Renal cortex interstitium (tissue), 15 donors: ENCODE measurements at places on chromosomes 3 and 15. TPM values are rescaled to one million over a fixed set of nuclear protein-coding genes. Genes with fewer than 3 reads are reported as not detected.
A peak's percentile ranks its signal among the peaks of the same experiment; 100 is the strongest.

- DNase-seq: no peak
Measured at GRCh38 chr3:100899440-100900091, 93.7 kb downstream of the ABI3BP start.

DNA sequence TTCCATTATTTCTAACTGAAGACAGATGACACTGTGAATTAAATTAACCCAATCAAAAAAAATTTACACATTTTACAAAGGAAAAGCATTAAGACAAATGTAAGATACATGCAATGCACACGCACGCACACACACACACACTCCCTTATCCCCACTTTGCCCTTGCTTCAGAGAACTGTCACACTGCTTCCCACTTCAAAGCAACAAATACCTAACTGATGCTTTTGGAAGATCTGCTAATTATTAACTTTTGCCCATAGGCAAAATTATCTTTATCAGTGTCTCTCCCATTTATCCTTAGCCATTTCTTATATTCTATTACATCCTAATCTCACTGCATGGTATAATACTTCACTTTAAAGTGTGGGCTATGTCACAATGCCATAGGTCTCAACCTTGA lies 60.3 kb downstream of the SETD2 start:
- DNase-seq: no peak

DNA sequence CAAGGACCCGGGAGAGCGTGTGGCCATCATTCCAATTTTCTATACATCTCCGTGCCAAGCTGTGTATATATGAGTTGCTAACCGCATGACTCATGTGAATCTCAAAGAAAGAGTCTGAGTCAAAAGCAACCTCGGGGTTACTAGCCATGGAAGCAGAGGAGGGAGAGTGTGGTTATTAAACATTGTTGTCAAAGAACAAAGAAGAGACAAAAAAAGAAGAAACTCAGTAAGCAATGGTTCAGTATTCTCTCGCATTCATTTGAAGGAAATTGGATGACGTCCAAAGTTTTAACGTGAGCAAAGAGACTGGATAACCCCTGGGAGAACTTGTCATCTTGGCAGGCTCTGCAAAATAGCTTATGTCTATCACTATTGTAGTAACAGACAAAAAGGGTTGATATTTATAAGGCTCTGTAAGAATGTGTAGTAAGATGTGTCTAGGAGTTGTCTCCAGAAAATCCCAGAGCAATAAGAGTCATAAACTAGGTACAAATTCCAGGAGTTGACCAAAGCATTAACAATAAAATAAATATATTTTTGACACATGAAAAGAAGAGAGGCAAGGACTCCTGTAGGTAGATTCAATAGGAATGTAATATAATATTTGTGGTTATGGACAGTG lies 52.8 kb upstream of the GRM7 start:
- no peak for DNase-seq

Gene IQGAP1
- polyA plus RNA-seq: 171 TPM

- DNase-seq: no peak
Measured at GRCh38 chr3:1072041-1072440, 20.8 kb upstream of the CNTN6 start.

DNA sequence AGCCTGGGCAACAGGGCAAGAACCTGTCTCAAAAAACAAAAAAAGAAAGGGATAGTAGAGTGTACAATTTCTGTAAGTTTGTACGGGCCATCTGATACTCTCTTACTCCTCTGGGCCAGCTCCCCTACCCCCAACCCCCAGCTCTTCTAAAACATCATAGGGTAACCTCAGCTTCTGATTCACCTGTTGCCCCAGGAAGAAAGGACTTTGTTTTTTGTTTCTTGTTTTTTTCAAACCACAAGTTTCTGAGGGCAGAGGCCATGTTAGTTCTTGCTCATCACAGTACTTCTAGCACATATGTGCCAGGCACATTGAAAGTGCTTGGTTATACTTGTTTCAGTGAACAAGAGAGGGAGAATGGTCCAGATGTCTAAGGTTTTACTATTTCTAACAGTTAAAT lies 20.2 kb downstream of the ATOSA start:
- no peak for DNase-seq

Gene ARHGEF26
- 15.1 TPM for polyA plus RNA-seq

GRCh38 chr3:99570061-99570460 lies 68.3 kb upstream of the COL8A1 start:
- DNase-seq: no peak

DNA sequence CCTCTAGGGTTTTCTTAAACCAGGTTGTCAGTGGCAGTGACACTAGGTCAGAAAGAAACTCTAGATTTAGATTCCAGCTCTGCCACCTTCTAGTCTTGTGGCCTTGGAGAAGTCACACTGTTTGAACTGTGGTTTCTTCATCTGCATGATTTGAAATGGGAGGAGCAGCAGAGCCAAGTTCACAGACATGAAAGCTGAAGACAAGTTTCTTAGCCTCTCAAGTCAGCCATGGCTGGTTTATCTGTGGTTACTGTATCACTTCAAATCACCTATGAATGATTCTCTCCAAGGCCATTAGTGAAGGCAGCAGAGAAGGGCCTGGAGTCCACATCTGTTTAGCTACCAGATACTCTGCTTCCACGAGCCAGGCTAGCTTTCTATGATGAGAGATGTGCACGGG lies 15.6 kb downstream of the CLEC3B start:
- no peak for DNase-seq

- peak; percentile 51 for DNase-seq
Measured at GRCh38 chr15:62782071-62782841, 260.3 kb upstream of the TPM1 start.

GRCh38 chr3:25182794-25183193 lies 245.3 kb upstream of the RARB start:
- no peak for DNase-seq

GRCh38 chr3:122572940-122573412 lies 4.5 kb upstream of the PARP15 start:
- DNase-seq: no peak

Gene MGA
- 39.2 TPM for polyA plus RNA-seq

DNA sequence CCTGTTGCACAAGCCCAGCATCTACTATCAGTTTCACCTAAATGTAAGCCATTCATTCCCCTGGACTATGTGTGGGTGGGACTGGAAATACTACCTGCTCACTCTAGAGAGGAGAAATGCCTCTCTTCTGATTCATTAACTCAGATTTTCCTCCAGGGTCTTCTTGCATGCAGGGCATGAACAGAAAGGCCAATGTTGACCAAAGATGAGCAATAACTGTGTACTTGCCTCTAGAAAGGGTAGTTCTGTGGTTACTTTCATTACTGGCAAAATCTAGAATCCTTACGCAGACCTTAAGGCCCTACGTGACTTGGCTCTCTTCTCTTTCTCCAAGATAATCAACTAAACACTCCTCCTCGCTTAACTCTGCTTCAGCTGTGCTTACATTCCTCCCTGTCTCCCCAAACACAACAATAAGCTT lies 81.4 kb upstream of the PSMD6 start:
- no peak for DNase-seq

Gene CD276
- 194 TPM for polyA plus RNA-seq
